Activated CD4-positive, alpha-beta T cell treated with anti-CD3 and anti-CD28 coated beads, Interleukin-2, amount 10 ng/mL, durations not matched to agents 7 days and 5 days (primary cell): ENCODE measurements at places on chromosomes 5 and 9. TPM values are rescaled to one million over a fixed set of nuclear protein-coding genes. Genes with fewer than 3 reads are reported as not detected.

DNA sequence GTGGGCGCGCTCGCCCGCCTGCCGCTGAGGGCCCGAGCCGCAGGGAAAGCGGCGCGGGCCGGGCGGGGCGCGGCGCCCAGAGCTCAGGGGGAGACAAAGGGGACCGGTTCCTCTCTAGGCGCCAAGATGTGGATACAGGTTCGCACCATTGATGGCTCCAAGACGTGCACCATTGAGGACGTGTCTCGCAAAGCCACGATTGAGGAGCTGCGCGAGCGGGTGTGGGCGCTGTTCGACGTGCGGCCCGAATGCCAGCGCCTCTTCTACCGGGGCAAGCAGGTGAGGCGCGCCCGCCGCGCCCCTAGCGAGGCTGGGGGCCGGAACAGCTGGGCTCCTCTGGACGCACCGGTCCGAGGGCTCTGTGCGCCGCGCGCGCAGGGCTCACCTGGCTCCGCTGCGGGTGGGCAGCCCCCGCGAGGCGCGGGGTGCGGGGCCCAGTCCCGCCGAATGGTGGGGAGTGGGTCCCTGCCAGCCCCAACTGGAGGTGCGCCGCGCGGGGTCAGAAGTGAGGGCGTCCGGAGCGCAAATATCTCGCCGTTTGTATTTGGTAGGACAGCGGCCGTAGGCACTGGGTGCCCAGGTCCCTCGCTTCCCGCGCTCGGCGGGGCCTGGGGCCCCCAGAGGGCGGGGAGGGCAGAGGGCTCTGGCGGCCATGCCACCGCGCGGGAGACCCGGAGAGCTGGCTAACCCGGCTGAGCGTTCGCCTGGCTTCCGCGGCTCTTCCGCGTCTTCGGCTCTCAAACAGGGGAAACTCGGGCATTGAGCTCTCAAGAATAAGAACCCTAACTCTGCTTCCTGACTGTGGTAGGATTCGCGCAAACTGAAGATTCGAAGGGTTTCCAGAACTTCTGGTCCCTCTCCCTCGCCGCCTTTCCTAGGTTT is 607 bp downstream of the UHRF2 start:
- peak; percentile 38 for DNase-seq
- peaks cover 46% of the 10 kb centered on the region for H3K4me1 ChIP-seq
- H3K27me3 ChIP-seq, result peaks cover 14% of the 10 kb centered on the region

DNA sequence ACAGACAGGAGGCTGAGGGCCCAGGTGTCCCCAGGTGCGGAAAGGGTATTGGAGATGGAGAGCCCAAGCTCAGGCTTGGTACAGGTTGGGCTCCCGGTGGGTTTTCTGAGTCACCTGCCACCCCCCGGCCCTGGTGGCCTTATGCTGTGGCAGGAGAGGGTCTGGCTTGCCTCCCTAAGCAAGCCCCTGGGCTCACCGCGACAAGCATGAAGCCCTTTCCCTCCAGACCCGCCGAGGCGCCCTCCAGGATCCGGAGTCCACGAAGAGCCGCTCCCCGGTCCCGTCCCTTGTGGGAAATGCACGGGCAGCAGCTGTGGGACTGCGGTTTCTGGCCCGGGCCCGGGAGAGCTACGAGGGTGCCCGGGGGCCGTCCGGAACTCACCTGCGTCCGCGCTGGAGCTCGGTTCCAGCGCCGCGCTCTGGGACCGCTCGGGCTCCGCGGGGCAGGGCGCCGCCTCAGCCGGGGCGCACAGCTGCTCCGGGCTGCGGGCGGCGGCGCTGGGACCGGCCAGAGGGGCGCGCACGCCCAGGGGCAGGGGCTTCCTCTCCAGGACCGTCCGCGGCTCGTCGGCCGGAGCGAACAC is 757 bp downstream of the SAPCD2 start:
- peaks cover 7% of the 10 kb centered on the region for H3K36me3 ChIP-seq
- no peaks in the 10 kb centered on the region for H3K27me3 ChIP-seq
- peak overlapping the region; percentile 69 for H3K4me3 ChIP-seq
- peaks cover 28% of the 10 kb centered on the region for H3K4me1 ChIP-seq
- peak overlapping the region; percentile 46 for H3K27ac ChIP-seq
- no peak for DNase-seq

DNA sequence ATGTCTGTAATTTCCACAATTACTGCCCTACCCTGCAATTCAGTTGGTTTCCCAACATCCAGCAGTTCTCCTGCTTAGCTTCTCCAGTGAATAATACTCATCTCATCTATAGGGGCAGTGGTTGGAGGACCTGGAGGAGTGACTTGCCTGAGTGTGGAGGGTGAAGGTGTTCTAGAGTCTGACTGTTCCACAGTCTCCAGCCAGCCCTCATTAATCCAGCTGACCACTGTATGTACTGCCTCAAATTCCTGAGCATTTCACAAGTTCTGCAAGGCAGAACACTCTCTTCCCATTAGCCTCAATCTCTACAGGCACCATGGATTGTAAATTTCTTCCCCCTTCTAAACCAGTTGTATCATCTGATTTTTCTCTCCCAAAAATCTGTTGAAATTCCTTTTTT is 147.4 kb upstream of the NFIL3 start:
- DNase-seq, result no peak
- H3K27ac ChIP-seq, result no peak overlapping the region
- no peak overlapping the region for H3K4me3 ChIP-seq
- peaks cover 35% of the 10 kb centered on the region for H3K27me3 ChIP-seq
- no peaks in the 10 kb centered on the region for H3K4me1 ChIP-seq

DNA sequence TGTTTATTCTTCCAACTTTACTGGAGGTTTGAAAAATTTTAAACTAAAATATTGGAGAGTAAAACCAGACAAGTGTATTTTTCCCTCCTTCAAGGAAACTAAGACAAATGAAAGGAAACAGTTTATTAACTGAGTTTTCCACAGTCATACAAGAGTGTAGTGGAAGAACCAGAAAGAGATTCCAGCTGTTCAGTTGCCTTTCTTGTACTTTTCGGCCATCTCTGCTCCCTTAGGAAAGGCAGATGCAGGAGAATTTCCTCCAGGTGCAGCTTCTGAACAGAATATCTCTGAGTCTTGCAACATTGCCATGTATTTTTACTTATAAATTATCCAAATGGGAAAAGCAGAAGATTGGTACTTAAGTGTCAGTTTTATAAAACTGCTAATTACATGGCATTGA is 217.1 kb downstream of the MAST4 start:
- H3K4me1 ChIP-seq, result peaks cover 12% of the 10 kb centered on the region
- H3K27ac ChIP-seq, result no peak overlapping the region
- no peaks in the 10 kb centered on the region for H3K36me3 ChIP-seq
- no peak for DNase-seq
- H3K4me3 ChIP-seq, result no peak overlapping the region
- H3K27me3 ChIP-seq, result peaks cover 11% of the 10 kb centered on the region

Gene C9orf153
- total RNA-seq, result 0.35 TPM

Gene GAS1
- total RNA-seq, result 0.62 TPM

Gene GNAQ
- total RNA-seq, result 28.1 TPM

Gene PCDHGC3
- total RNA-seq, result not detected

Gene PDZD2
- not detected for total RNA-seq
